CD8-positive, alpha-beta memory T cell (primary cell): ENCODE measurements at places on chromosomes 1 and 21.

- H3K27me3 ChIP-seq: no peaks in the 10 kb centered on the region
- H3K4me1 ChIP-seq: no peaks in the 10 kb centered on the region
- H3K27ac ChIP-seq: no peak overlapping the region
- no peak for DNase-seq
Measured at GRCh38 chr1:168170564-168171508, 7.9 kb upstream of the TIPRL start.

DNA sequence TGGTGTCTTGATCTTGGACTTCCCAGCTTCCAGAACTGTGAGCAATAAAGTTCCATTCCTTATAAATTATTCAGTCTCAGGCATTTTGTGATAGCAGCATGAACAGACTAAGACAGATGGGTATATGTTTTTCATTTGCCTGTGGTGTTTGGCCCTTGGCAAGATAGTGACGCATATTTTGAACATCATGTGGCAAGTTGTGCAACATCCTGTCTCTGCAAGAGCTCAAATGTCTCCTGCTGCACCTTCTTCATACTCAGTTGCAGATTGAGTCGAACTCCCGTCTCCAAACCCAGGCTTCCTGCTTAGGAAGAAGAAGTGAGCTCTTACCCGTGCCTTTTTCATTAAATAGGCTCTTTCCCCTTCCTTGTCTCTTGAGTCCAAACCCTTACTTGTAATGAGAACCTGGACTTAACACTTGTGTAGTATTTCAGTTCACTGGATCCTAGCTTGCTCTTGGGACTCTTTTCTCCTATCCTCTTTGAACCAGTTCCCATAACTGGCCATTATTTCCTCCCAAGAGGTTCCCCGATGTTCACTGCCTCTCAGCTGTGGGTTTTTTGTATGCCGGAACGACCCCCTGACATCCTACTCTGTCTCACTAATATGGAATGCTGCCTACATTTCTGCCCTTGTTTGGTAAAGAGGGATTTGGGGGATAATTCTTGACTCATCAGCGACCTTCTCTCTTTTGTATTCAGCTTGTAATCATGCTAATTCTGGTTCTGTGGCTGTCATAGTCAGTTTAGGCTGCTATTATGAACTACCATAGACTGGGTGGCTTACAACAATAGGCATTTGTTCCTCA lies 125.0 kb upstream of the KCNK2 start:
- no peaks in the 10 kb centered on the region for H3K27me3 ChIP-seq
- DNase-seq: no peak
- H3K36me3 ChIP-seq: no peaks in the 10 kb centered on the region
- no peak overlapping the region for H3K27ac ChIP-seq

DNA sequence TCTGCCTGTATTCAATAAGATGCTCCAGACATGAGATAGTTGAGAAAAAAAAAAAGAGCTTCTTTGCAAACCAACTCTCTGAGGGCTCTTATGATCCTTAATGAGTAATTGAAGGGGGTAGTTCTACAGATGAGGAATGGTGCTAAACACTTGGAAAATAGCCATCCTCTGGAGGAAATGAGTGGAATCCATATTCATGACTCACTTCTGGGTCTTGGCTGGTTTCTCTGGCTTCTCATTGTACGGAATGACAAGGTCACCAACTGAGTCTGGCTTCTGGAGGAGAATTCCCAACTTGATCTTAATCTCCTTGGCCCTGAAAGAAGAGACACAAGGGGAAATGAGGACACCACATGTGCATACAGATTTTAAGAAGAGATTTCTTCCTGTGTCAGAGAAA lies 34.7 kb downstream of the RGS5 start:
- H3K27ac ChIP-seq: no peak overlapping the region
- H3K27me3 ChIP-seq: no peaks in the 10 kb centered on the region
- no peaks in the 10 kb centered on the region for H3K4me1 ChIP-seq
- no peak overlapping the region for H3K4me3 ChIP-seq

DNA sequence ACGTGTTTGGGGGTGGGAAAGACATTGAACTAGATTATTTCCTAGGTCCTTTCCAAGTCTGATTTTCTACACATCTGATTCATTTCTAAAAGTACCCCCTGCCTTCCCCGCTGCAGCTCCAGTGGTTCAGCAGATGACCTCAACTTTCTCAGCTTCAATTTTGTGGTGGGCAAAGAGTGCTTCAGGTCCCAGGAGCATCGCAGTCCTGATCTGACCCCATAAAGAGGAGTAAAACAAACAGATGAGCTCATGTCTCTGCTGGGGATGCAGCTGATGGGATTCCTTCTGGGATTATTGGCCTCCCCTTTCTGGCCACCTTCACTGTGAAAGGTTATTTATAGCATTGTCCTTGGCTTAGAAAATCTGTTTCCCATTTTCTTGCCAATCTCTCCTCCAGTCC lies 337.0 kb upstream of the PLXNA2 start:
- DNase-seq: no peak
- no peaks in the 10 kb centered on the region for H3K4me1 ChIP-seq
- H3K27me3 ChIP-seq: no peaks in the 10 kb centered on the region
- no peak overlapping the region for H3K27ac ChIP-seq
- H3K36me3 ChIP-seq: no peaks in the 10 kb centered on the region

DNA sequence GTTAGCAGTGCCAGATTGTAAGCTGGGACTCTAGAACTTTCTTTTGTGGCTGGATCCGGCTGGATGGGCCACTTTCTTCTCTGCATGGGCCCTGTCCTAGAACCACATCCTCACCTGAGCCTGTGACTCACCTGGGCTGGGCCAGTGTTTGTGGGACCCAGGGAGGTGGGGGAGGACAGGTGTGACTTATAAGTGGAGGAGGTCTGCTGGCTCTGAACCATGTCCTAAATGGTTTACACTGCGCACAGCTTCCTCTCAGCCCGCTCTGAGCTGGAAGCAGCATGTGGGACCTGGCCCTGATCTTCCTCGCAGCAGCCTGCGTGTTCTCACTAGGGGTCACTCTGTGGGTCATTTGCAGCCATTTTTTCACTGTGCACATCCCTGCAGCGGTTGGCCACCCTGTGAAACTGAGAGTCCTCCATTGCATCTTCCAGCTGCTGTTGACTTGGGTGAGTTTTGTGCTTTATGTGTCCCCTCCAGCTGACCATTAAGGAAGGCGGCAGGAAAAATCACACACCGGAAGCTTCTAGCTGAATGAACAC lies at the start of gene AADACL3:
AADACL3 (plus strand) TSS at position 215 of the 542 bp plus-strand sequence; CDS start at position 282, 67 bp downstream.
- no peak within 1 kb of the TSS for H3K27ac ChIP-seq
- no peak for DNase-seq
- H3K4me1 ChIP-seq: no peaks in the 10 kb centered on the region
- no peaks in the 10 kb centered on the region for H3K36me3 ChIP-seq

- H3K4me3 ChIP-seq: no peak overlapping the region
- no peak for DNase-seq
- H3K36me3 ChIP-seq: no peaks in the 10 kb centered on the region
- no peaks in the 10 kb centered on the region for H3K4me1 ChIP-seq
- no peak overlapping the region for H3K27ac ChIP-seq
Measured at GRCh38 chr1:229101011-229101871, 169.7 kb upstream of the RAB4A start.

- peak overlapping the region; percentile 66 for H3K27ac ChIP-seq
- DNase-seq: no peak
- no peaks in the 10 kb centered on the region for H3K27me3 ChIP-seq
- H3K36me3 ChIP-seq: no peaks in the 10 kb centered on the region
Measured at GRCh38 chr1:65255035-65255655, 54.2 kb upstream of the DNAJC6 start.

DNA sequence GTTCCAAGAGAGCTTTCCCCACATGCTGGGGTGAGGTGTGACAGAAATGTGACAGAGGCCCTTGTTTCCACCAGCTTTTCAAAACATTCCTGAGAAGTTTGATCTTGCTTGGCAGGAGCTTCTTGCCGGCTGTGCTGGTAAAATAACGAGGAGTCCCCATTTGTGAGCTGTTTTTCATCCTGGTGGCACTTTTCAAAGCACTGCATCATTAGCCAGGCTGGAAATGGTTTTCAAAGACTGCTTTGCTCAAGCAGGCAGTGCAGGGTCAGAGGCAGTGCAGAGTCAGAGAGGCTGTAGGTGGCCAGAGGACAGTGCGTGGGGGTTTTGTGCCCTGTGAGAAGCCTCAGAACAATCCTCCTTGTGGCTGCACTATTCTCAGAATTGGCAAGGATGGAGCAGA lies 75.8 kb upstream of the KCNA3 start:
- H3K27me3 ChIP-seq: no peaks in the 10 kb centered on the region
- no peaks in the 10 kb centered on the region for H3K4me1 ChIP-seq
- DNase-seq: no peak
- no peak overlapping the region for H3K4me3 ChIP-seq

DNA sequence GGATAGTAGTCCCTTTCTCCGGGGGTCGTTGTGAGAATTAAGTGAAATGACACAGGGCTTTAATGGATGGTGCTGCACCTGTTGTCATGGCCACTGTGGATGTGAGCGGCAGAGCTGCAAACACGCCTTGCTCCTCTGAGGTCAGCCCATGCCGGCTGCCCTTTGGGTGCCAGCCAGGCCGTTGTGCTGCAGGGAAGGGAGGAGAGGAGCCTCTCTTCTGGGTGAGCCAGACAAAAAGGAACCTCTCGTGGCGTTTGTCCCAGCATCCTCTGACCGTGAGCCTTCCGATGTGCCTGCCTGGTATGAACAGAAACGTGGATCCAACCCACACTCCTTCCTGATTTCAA lies 383.0 kb upstream of the VAMP3 start:
- no peaks in the 10 kb centered on the region for H3K4me1 ChIP-seq
- H3K27ac ChIP-seq: no peak overlapping the region
- no peaks in the 10 kb centered on the region for H3K27me3 ChIP-seq
- no peak for DNase-seq
- H3K4me3 ChIP-seq: no peak overlapping the region

DNA sequence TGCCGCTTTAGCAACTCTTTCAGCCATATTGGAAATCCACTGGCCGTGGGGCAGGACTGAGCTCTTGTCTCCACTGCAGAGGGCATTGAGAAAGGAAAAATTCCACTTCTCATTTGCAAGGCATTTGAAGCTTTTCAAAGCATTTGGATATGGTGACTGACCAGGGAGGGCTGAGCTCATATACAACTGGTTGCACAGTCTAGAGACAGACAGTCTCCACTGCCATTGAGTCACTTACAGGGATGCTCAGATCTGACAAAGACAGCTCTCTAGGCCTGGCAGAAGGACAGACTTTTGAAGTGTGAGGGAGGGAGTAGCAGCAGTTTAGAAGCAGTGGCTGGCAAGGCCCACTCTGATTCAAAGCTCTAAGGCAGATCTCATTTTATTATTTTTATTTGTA lies 24.2 kb downstream of the NCF2 start:
- no peak overlapping the region for H3K27ac ChIP-seq
- no peak for DNase-seq
- no peak overlapping the region for H3K4me3 ChIP-seq
- no peaks in the 10 kb centered on the region for H3K4me1 ChIP-seq
- H3K27me3 ChIP-seq: no peaks in the 10 kb centered on the region
- H3K36me3 ChIP-seq: no peaks in the 10 kb centered on the region

GRCh38 chr1:65949230-65949626 lies 156.5 kb downstream of the PDE4B start:
- no peaks in the 10 kb centered on the region for H3K4me1 ChIP-seq
- H3K36me3 ChIP-seq: no peaks in the 10 kb centered on the region
- no peak overlapping the region for H3K27ac ChIP-seq
- DNase-seq: no peak

GRCh38 chr21:27407271-27407670 lies 440.4 kb upstream of the ADAMTS5 start:
- H3K36me3 ChIP-seq: no peaks in the 10 kb centered on the region
- no peak for DNase-seq
- no peaks in the 10 kb centered on the region for H3K4me1 ChIP-seq
- H3K4me3 ChIP-seq: no peak overlapping the region

GRCh38 chr1:187527346-187527745 lies 698.6 kb downstream of the PLA2G4A start:
- H3K27ac ChIP-seq: no peak overlapping the region
- DNase-seq: no peak
- no peaks in the 10 kb centered on the region for H3K27me3 ChIP-seq
- H3K4me1 ChIP-seq: no peaks in the 10 kb centered on the region
- no peak overlapping the region for H3K4me3 ChIP-seq
- H3K36me3 ChIP-seq: no peaks in the 10 kb centered on the region

DNA sequence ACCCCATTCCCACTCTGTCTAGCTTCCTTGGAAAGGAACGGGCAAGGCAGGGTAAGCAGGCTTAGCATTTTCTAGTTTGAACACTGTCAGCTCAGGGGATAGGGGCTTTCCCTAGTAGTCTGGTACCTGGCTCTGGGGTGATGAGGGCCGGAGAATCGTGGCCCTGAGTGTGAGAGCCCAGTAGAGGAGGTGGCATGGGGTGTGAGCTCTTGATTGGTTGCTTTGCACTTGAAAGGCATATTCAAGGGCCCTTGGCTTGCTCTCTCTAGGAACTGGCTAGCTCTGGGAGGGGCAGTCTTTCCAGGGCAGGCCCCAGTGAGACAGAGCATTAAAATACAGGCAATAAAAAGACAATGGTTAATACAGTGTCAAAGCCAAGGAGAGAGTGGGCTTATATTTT lies 10.8 kb upstream of the EXTL1 start:
- no peak for DNase-seq
- no peaks in the 10 kb centered on the region for H3K4me1 ChIP-seq
- no peak overlapping the region for H3K27ac ChIP-seq

DNA sequence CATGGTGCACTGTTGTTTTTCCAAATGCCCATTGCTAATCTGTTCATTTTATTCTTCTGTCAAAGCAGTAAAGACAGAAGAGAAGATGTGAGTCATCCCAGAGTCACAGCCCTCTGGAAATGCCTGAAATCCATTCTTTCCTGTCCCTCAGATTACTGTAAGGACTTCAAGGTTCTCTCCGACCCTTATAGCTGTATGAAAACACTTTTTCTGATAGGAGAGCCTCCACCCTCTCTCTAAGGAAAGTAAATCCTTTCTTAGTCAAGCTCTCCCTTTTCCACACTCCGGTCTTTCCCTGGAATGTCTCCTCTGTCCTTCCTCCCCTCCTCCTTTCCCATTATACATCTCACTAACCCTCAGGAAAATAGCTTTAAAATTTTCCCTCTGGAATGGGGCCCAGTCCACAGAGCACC lies 3.5 kb upstream of the PRDX6 start:
- DNase-seq: no peak
- H3K27me3 ChIP-seq: no peaks in the 10 kb centered on the region
- H3K4me1 ChIP-seq: peaks cover 30% of the 10 kb centered on the region
- H3K36me3 ChIP-seq: peaks cover 5% of the 10 kb centered on the region
- H3K27ac ChIP-seq: no peak overlapping the region

- no peaks in the 10 kb centered on the region for H3K27me3 ChIP-seq
- no peaks in the 10 kb centered on the region for H3K36me3 ChIP-seq
- H3K4me1 ChIP-seq: no peaks in the 10 kb centered on the region
- no peak overlapping the region for H3K4me3 ChIP-seq
Measured at GRCh38 chr1:244735404-244735803, 82.5 kb downstream of the DESI2 start.

- H3K4me3 ChIP-seq: peak overlapping the region; percentile 78
- no peaks in the 10 kb centered on the region for H3K27me3 ChIP-seq
- peaks cover 38% of the 10 kb centered on the region for H3K4me1 ChIP-seq
- H3K27ac ChIP-seq: no peak overlapping the region
- DNase-seq: no peak
Measured at GRCh38 chr1:64967381-64967780, 1.0 kb upstream of the JAK1 start.

GRCh38 chr1:240515505-240515904 lies 96.5 kb downstream of the GREM2 start:
- H3K36me3 ChIP-seq: no peaks in the 10 kb centered on the region
- H3K4me1 ChIP-seq: no peaks in the 10 kb centered on the region
- no peak overlapping the region for H3K27ac ChIP-seq
